T-helper 2 cell (primary cell): ENCODE measurements at places on chromosomes 12 and 14.

- DNase-seq: no peak
Measured at GRCh38 chr12:23340351-23340750, 609.1 kb downstream of the SOX5 start.

GRCh38 chr12:47321436-47321835 is 241.7 kb upstream of the AMIGO2 start:
- no peak for DNase-seq

GRCh38 chr12:88401155-88401554 is 179.1 kb downstream of the KITLG start:
- peak; percentile 76 for DNase-seq

DNA sequence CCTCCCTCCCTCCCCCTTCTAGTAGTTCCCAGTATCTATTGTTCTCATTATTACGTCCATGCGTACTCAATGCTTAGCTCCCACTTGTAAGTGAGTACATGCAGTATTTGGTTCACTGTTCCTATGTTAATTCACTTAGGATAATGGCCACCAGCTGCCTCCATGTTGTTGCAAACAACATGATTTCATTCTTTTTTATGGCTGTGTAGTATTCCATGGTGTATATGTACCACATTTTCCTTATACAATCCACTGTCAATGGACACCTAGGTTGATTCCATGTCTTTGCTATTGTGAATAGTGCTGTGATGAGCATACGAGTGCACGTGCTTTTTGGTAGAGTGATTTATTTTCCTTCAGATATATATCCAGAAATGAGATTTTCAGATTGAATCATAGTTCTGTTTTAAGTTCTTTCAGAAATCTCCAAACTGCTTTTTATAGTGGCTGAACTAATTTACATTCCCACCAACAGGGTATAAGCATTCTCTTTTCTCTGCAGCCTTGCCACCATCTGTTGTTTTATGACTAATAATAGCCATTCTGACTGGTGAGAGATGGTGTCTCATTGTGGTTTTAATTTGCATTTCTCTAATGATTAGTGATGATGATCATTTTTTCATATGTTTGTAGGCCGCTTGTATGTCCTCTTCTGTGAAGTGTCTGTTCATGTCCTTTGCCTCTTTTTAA is 17.9 kb upstream of the CLEC7A start:
- DNase-seq: no peak

- DNase-seq: no peak
Measured at GRCh38 chr12:75704208-75704607, 192.8 kb upstream of the KRR1 start.

GRCh38 chr12:131204416-131205274 is 250.9 kb downstream of the ADGRD1 start:
- no peak for DNase-seq

DNA sequence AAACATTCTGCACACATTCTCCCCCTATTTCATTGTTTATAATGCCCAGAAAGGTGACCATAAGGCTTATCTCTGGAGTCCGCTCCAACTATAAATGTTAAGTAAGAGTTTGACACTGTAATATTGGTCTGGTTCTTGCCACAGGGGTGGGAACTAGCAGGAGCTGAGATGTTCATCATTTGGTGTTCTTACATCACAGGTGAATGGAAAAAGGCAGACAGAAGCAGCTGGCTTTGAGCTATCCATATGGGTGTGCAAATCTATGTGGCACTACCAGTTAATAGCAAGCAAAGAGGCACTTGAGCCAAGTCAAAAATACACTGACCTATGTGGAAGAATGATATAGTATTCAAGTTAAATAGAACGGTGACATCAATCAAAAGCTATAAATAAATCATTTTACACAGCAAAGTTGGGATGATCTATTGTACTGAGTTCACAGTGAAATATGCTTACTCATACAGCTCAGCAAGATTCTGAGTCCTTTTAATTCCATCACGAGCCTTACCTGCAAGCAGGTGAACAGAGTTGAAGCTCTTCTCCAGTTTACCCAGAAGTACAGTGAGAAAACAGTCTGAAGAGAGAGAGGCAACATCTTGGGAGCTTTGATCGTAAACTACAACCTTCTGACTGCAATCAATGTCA is 43.2 kb downstream of the DUSP16 start:
- no peak for DNase-seq

DNA sequence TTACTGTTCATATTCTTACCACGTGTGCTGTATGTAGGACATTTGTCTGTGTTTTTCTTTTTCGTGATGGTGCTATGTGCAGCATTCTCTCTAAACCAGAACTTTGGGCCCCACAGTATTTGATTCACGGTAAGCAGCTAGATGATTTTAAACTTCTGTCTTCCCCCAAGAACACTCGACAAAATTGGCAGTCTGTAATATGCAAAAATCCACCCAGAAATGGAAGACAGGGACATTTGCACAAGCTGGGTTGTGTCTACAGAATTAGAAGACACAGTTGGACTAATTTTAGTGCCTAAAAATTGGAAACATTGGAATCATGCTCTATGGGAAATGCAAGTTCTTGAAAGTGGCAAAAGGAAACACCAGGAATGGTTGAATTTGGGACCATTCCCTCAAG is 24.1 kb upstream of the MED13L start:
- no peak for DNase-seq

DNA sequence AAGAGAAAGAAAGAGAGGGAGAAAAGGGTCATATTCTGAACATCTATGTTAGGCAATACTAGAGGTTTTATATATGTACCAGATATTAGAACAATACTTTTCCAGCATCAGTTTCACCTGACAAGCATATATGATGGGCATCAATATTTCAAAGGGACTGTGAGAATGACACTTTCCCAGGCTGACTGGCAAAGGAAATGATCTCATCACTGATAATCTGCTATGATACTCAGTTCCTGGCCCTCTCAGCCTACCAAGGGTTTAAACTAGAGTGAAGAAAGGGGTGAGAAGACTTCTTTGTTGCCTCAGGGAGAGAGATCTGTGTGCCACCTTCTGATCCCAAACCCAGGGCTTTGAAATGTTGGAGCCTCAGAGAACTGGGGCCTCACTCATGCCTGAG is 183.5 kb downstream of the TTC8 start:
- DNase-seq: no peak

DNA sequence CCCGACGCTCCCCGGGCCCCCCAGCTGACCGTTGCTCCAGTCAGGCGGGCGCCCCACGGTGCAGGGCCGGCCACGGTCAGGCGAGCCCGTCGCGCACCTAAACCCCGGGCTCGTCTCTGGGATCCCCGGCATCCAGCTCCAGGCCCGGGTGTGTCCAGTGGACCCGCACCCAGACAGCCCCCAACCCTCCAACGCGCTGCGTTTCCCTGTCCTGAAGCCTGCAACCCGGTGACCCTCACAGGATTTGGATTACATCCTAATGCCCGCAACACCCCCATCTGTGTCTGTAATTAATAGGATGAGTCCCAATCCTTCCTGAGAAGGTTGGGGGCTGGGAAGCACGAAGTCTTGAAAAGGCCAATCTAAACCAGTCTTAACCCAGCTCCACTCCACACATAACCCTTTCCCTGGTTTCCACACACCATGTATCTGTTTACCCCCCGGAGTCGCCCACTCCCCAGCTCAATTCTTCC is 10.4 kb downstream of the CPNE6 start:
- DNase-seq: no peak

- DNase-seq: no peak
Measured at GRCh38 chr12:90959032-90959431, 4.1 kb upstream of the CCER1 start.

- DNase-seq: no peak
Measured at GRCh38 chr12:57385586-57385985, 45.3 kb downstream of the R3HDM2 start.

GRCh38 chr14:50363714-50364111 is 33.0 kb downstream of the CDKL1 start:
- DNase-seq: no peak

GRCh38 chr12:46240436-46240835 is 28.4 kb downstream of the SLC38A1 start:
- DNase-seq: no peak

- DNase-seq: peak; percentile 60
Measured at GRCh38 chr14:99190696-99191394, 81.2 kb downstream of the BCL11B start.

GRCh38 chr12:47648056-47648579 is 57.7 kb downstream of the RPAP3 start:
- DNase-seq: no peak

GRCh38 chr14:58950555-58950954 is 237.9 kb upstream of the DAAM1 start:
- DNase-seq: no peak

GRCh38 chr12:58502226-58502625 is 418.1 kb downstream of the LRIG3 start:
- no peak for DNase-seq

- no peak for DNase-seq
Measured at GRCh38 chr14:105204206-105204930, 23.3 kb upstream of the NUDT14 start.

GRCh38 chr14:100446572-100446971 is 123.4 kb downstream of the SLC25A47 start:
- DNase-seq: peak; percentile 74
